Activated CD8-positive, alpha-beta T cell treated with anti-CD3 and anti-CD28 coated beads, Interleukin-2, amount 10 ng/mL, durations not matched to agents 7 days and 5 days (primary cell): ENCODE measurements at places on chromosomes 11 and 22. TPM values are rescaled to one million over a fixed set of nuclear protein-coding genes. Genes with fewer than 3 reads are reported as not detected.

The TREH gene
- total RNA-seq: not detected

GRCh38 chr22:40535642-40536041 is 100.9 kb downstream of the MRTFA start:
- DNase-seq: no peak

The TMEM191B gene
- not detected for total RNA-seq

DNA sequence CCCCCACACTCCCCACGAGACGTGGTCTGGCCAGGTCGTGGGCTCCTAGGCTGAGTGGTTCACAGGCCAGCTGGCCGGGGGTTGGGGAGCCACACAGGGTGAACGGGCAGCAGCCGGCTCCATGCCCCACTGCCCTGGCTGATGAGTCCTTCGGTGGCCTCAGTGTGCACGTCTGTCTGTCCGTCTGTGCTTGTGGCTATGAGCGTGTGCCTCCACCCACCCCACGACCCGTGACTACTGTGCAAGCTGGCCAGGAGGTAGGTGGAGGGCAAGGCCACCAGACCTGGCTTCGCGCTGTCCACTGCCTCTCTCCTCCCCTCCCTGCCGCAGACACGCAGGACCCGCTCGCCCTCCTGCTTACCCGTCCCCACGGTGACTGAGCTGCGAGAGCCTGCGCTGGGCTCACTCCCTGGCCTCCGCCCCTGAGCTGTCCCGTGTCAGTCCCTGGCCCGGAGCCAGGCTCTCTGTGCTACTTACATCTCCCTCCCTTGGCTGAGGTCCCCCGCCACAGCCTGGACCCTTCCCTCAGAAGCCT is 14.1 kb downstream of the CSDC2 start:
- no peak for DNase-seq

- no peak for DNase-seq
Measured at GRCh38 chr11:9276571-9276970, 11.4 kb upstream of the DENND5A start.

DNA sequence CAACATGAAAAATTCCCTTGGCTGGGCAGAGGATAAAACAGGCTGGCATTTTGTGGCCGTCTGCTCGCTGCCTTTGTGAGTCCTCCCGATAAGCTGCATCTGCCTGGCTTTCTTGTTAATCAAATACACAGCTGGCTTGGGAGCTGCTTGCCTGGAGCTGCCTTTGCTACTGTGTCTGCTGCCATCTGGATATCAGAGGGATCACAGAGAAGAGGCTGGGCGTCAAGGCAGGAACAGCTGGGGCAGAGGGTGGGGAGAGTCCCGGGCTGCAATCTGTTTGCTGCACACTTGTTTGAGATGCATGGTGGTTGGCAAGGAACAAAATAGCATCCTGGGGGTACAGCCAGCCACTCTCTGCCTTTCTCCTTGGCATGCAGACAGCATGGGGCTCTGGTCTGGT is 36.0 kb downstream of the COMMD9 start:
- DNase-seq: no peak

GRCh38 chr11:126403658-126404057 is 48.2 kb downstream of the ST3GAL4 start:
- DNase-seq: no peak

The UCP2 gene
- total RNA-seq: 218 TPM
